ENCODE measurements at places on chromosomes 16 and 17.

- no peak overlapping the region for H3K27ac ChIP-seq
- H3K4me3 ChIP-seq: no peak overlapping the region
- H3K27me3 ChIP-seq: no peaks in the 10 kb centered on the region
- H3K36me3 ChIP-seq: peaks cover 87% of the 10 kb centered on the region
Measured at GRCh38 chr16:66563574-66564334, 2.5 kb upstream of the CMTM1 start.

DNA sequence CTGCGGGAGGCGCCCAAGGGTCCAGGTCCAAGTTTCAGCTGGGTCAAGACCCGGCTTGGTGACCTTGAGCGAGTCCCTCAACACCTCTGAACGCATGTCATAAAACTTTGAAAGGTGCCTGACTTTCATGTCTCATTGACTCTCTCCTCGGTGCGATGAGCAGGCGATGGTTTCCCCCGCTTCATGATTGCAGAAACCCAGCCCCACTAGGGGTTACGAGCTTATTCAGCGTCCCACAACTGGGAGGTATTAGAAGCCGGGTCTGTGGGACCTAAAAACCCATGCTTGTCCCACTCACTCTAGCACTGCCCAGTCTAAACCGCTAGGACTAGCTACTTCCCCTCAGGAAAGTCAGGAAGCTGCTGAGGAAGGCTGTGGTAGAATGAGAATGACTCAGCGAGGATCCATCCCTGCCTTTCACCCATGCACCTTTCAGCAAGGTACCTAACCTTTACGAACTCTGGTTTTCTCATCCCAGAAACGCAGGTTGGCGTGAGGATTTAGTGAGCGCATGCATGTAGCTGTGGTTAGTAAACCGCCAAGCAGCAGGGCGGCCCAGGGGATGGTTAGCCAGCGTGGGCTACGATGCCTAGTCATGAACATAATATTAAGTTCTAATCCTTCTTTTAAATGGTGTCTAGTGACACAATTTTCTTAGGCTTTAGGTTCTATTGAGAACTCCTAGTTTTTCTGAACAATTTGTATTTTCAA is 26.2 kb upstream of the RFFL start:
- H3K4me3 ChIP-seq: peak overlapping the region; percentile 94
- no peak for DNase-seq
- peak overlapping the region; percentile 96 for H3K27ac ChIP-seq
- H3K36me3 ChIP-seq: no peaks in the 10 kb centered on the region

DNA sequence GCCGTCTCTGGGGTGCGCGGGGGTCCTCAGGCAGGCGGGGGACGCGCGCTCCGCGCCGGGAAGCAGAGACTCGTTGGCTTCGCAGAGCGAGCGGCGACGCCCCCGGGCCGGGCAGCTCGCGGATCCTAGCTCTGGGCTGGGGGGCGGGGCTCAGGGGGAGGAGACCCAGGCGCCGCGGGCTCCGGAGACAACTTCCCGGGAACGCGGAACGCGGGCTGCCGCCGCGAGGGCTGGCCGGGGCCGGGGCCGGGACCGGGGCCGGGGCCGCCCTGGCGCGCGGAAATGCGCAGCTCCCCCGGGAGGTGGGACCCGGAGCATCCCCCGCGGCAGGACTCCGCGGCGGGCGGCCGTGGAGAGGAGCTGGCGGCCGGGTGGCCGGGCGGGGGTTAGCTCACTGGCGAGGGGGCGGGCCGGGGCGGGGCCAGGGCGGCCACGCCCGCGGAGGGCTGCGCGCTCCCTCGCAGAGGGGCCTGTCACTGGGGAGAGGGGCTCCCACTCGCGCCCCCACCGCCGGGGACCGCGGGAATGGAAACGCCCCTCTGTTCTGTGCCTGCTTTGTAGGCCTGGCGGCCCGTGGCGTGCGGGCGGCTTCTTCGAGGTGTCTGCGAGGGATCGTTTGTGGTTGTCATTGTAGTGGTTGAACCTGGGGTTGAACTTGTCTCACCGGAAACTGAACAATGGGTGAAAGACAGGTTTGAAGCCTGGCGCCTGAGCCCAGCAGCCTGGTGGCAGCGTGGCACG is at the start of gene GAS7:
Gene GAS7, minus strand, starts transcription at position 98 of the 741 bp plus-strand sequence.
- no peak within 1 kb of the TSS for H3K27ac ChIP-seq
- peaks cover 37% of the 10 kb centered on the region for H3K27me3 ChIP-seq
- H3K4me1 ChIP-seq: no peaks in the 10 kb centered on the region

GRCh38 chr16:73289232-73289631 is 241.3 kb upstream of the ZFHX3 start:
- no peaks in the 10 kb centered on the region for H3K4me1 ChIP-seq
- H3K4me3 ChIP-seq: no peak overlapping the region
- H3K27ac ChIP-seq: no peak overlapping the region
- DNase-seq: no peak
- H3K36me3 ChIP-seq: no peaks in the 10 kb centered on the region

GRCh38 chr17:27846042-27846655 is 45.8 kb upstream of the NOS2 start:
- H3K27ac ChIP-seq: no peak overlapping the region
- peaks cover 5% of the 10 kb centered on the region for H3K27me3 ChIP-seq
- no peak for DNase-seq
- H3K36me3 ChIP-seq: no peaks in the 10 kb centered on the region
- H3K4me3 ChIP-seq: no peak overlapping the region

- peaks cover 78% of the 10 kb centered on the region for H3K27me3 ChIP-seq
- H3K4me1 ChIP-seq: no peaks in the 10 kb centered on the region
Measured at GRCh38 chr17:79123988-79124387, 49.4 kb downstream of the ENGASE start.

DNA sequence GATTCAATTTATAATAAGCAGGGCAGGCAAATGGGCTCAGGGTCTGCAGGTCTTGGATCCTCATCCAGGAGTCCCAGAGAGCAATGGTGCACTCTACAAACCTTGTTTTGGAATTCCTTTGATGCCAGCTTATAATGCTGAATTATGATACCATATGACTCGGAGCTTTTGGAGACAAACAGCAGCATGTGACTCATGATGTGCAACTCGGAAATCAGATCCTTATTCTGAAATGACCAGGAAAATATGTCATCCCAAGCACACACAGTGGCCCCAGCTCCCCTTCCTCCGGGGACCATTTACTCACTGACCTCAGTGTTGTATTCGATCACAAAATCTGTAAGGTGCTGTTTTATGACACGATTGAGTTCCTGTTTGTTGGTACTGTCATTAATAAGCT is 20.2 kb upstream of the UMOD start:
- no peaks in the 10 kb centered on the region for H3K27me3 ChIP-seq
- H3K4me3 ChIP-seq: no peak overlapping the region
- H3K27ac ChIP-seq: no peak overlapping the region
- no peaks in the 10 kb centered on the region for H3K36me3 ChIP-seq
- no peaks in the 10 kb centered on the region for H3K4me1 ChIP-seq
- DNase-seq: no peak

- H3K27me3 ChIP-seq: no peaks in the 10 kb centered on the region
- H3K4me1 ChIP-seq: peaks cover 4% of the 10 kb centered on the region
- no peak overlapping the region for H3K27ac ChIP-seq
- H3K36me3 ChIP-seq: no peaks in the 10 kb centered on the region
- no peak overlapping the region for H3K4me3 ChIP-seq
Measured at GRCh38 chr16:12379318-12379717, 402.8 kb downstream of the SNX29 start.

DNA sequence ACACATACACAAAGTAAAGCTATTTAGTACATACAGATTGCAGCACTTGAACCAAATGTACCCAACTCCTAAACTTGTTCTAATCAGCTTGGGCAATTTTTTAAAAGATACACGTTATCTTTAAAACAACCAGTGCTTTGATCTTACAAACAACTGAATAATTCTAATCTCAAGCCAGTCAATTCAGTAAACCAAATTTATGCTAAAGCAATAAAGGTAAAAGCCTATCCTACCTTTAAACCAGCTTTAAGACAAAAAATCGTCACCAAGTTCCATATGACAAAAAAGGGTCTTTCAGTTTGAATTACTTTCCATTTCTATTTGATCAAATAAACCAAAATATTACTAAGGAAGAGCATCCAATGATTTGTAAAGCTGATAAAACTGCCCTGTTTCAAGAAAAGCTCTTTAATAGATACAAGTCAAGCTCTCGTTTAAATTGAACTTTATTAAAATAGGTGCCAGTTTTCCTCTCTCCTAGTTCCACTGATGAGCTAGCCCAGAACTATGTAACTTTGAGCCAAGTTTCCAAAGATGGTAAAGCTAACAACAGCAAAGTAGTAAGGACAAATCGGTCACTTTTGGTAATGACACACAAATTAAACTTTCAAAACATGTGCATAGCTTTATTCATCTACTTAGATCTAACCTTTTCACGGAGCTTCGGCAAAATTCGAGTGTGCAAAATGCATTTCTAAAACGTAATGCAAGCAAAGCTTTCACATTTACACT is 10.2 kb downstream of the CRYBA1 start:
- peak overlapping the region; percentile 41 for H3K27ac ChIP-seq
- H3K4me1 ChIP-seq: peaks cover 37% of the 10 kb centered on the region
- DNase-seq: no peak
- no peak overlapping the region for H3K4me3 ChIP-seq
- H3K36me3 ChIP-seq: peaks cover 63% of the 10 kb centered on the region

DNA sequence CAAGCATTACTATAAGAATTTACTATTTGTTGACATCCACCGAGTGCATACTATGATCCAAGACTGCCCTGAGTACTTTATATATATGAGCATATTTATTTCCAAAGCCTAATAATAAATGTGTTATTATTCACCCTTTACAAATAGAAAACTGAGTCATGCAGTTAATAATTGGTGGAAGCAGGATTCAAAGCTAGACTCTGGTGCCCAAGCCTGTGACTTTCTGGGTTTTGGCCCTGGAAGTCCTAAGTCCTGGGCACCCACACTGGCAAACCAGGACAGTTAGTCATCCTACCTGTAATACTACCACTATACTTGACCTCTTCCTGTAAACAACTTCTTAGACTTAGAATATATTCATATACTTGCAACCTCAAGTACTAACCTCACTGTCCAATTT is 257.4 kb upstream of the IRX5 start:
- H3K4me1 ChIP-seq: peaks cover 4% of the 10 kb centered on the region
- no peak overlapping the region for H3K4me3 ChIP-seq
- no peaks in the 10 kb centered on the region for H3K27me3 ChIP-seq
- H3K27ac ChIP-seq: no peak overlapping the region
- no peaks in the 10 kb centered on the region for H3K36me3 ChIP-seq

- no peak overlapping the region for H3K27ac ChIP-seq
- DNase-seq: no peak
- no peaks in the 10 kb centered on the region for H3K36me3 ChIP-seq
- no peaks in the 10 kb centered on the region for H3K27me3 ChIP-seq
Measured at GRCh38 chr17:9467518-9467917, 108.1 kb downstream of the STX8 start.

DNA sequence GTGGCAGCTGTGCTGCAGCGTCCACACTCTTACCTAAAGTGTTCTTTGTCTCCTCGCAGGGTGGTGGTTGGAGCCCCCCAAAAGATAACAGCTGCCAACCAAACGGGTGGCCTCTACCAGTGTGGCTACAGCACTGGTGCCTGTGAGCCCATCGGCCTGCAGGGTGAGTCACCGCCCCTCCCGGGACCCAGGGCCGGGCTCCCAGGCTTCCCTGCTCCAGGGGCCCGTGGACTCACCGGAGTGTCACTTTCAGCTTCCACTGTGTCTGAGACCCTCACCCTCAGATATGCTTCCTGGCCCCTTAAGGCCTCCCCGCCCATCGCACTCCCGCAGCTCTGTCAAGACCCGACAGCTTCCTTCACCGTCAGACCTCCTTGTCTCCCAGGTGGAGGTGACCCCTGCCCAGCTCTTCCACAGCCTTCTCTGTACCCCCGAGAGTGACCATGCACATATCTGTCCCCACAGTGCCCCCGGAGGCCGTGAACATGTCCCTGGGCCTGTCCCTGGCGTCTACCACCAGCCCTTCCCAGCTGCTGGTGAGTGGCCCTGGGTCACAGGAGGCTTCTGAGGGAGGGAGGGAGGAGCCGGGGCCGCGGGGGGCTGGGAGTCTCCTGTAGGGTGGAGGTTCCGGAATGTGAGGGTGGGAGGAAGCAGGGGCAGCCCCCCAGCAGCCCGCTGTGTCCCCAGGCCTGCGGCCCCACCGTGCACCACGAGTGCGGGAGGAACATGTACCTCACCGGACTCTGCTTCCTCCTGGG is 1.8 kb downstream of the ITGAX start:
- H3K27me3 ChIP-seq: no peaks in the 10 kb centered on the region
- H3K36me3 ChIP-seq: no peaks in the 10 kb centered on the region
- peak; percentile 47 for DNase-seq
- H3K27ac ChIP-seq: no peak overlapping the region

GRCh38 chr16:19497176-19497575 is 24.7 kb downstream of the GDE1 start:
- peaks cover 5% of the 10 kb centered on the region for H3K4me1 ChIP-seq
- peaks cover 23% of the 10 kb centered on the region for H3K36me3 ChIP-seq
- DNase-seq: no peak

DNA sequence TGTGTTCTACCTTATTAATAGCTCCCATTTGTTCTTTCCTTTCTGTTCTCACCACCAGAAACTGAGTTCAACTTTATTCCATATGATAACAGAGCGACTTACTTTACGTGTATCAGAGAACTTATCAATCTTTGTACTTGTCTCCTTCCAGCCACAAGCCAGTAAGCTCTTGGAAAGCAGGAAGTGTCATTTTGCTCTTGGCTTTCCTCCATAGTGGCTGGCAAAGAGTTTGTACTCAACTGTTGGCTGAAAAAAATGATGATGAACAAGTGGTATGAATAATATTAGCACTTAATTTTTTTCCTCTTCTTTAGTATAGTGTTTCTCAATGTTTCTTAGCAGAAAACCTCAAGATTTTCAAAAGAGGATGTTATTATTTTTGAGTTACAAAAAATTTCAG is 182.4 kb upstream of the TOM1L1 start:
- H3K27ac ChIP-seq: no peak overlapping the region
- H3K27me3 ChIP-seq: peaks cover 5% of the 10 kb centered on the region
- no peak for DNase-seq
- H3K4me3 ChIP-seq: no peak overlapping the region
- no peaks in the 10 kb centered on the region for H3K36me3 ChIP-seq
- H3K4me1 ChIP-seq: no peaks in the 10 kb centered on the region

GRCh38 chr16:3317315-3317999 is 12.2 kb downstream of the ZNF75A start:
- no peak for DNase-seq
- H3K4me1 ChIP-seq: no peaks in the 10 kb centered on the region
- peaks cover 47% of the 10 kb centered on the region for H3K36me3 ChIP-seq

- no peak for DNase-seq
- no peak overlapping the region for H3K27ac ChIP-seq
- no peak overlapping the region for H3K4me3 ChIP-seq
- H3K4me1 ChIP-seq: peaks cover 28% of the 10 kb centered on the region
- no peaks in the 10 kb centered on the region for H3K27me3 ChIP-seq
- H3K36me3 ChIP-seq: no peaks in the 10 kb centered on the region
Measured at GRCh38 chr17:40550608-40551007, 14.7 kb downstream of the CCR7 start.

- H3K27me3 ChIP-seq: no peaks in the 10 kb centered on the region
- no peaks in the 10 kb centered on the region for H3K36me3 ChIP-seq
- peaks cover 9% of the 10 kb centered on the region for H3K4me1 ChIP-seq
- DNase-seq: no peak
- H3K4me3 ChIP-seq: no peak overlapping the region
- H3K27ac ChIP-seq: no peak overlapping the region
Measured at GRCh38 chr17:44097110-44097958, 26.1 kb downstream of the HDAC5 start.

Measured in RWPE2 (cell line).